ENCODE measurements at places on chromosomes 11 and 22.
A peak's percentile ranks its signal among the peaks of the same experiment; 100 is the strongest.

GRCh38 chr11:68266121-68266891, 5.5 kb downstream of the C11orf24 start:
- no peak for DNase-seq

- DNase-seq = peak; percentile 12
Observed at GRCh38 chr11:59199546-59200422, 12.9 kb downstream of the MPEG1 start.

GRCh38 chr22:32050678-32051515, 7.8 kb downstream of the SLC5A1 start:
- DNase-seq = no peak

DNA sequence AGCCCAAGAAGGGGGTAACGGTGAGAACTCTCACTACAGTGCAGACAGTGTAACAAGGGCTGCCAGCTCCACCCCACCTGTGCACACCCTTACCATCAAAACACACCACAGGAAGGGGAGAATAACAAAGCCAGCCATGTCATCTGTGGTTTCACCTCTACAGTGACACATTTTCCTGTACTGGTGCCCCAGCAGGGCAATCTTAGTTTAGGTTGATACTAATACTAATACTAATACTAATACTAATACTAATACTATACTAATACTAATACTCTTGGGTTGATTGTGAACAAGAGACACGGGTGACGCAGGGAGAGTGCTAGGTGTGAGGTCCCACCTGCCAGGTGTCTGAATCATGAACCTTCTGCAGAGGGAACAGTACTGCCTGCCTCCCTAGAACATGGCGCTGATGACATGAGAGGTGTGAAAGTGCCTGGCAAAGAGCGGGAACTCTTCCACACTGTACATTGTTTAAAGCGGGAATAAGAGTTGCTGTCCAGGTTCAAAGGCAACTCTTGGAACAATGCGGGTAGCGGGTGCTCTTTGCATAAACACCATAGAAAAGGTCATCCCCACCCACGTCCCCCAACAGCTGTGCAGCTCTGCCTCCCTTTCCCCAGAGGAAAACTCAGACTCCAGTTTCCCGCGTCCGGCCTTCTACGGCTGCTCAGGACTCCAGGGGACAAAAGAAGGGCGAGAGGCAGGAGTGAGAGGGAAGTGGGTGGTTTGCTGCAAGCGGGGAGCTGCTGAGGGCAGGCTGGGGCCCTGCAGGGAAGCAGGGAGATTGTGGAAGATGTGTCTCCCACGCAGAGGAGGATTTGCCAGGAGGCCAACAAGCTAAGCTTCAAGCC, 25.0 kb upstream of the TMPRSS4 start:
- DNase-seq = no peak

DNA sequence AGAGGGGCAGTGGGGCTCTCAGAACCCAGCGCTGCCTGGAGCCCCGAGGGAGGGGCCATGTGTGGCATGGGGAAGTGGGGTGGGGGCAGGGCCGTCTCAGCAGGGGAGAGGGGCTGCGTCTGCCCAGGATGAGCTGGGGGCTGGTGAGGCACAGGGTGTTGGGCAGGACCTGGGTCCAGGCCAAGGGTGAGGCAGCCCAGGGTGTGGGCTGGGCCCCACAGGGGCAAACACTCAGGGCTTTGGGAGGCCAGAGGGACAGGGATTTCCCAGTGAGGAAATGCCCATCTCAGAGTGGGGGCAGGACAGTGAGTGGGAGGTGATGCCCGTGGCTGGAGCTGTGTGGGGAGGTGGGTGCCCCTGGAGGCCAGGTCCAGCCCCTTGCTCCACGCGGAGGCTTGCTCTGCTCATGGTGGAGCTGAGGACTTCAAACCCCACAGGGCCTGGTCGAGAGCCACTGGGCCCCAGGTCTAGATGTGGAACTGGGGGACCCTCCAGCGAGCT, 5.4 kb downstream of the PLXNB2 start:
- DNase-seq = no peak

DNA sequence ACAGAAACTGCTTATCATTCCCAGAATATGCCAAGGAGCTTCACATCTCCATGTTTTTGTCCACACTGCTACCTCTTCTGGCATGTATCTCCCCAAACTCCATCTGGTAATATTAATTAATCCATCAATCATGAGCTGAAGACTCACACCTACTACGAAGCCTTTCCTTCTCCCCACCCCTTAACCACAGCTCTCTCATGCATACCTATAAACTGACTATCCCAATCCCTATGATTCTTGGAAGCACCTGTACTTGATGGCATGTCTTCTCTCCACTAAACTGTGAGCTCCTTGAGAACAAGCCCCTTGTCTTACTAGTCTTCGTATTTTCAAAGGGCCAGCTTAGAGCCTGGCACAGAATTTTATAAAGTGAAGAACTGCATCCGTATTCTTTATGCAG, 47.3 kb downstream of the RELT start:
- no peak for DNase-seq

DNA sequence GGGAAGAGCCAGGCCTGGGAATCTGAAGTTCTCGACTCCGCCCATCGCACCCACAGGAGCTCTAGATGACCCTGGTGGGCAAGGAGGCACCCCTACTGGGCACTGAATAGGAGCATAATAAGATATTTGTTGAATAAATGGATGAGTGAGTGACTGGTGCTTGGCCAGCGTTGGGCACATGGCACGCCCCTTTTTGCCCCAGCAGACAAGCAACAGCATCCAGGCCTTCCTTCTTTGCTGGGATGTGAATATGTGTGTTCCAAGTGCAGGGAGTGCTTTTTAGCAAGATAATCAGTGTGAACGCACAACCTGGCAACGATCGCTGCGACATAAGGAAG, 443 bp upstream of the CELF1 start:
- DNase-seq = no peak

GRCh38 chr11:86140334-86140990, 71.6 kb upstream of the PICALM start:
- DNase-seq = no peak

GRCh38 chr11:94328587-94329080, 24.3 kb downstream of the IZUMO1R start:
- DNase-seq = no peak

- no peak for DNase-seq
Observed at GRCh38 chr22:42353883-42354727, 78.1 kb downstream of the NFAM1 start.

GRCh38 chr11:64428693-64429092, 69.7 kb downstream of the RPS6KA4 start:
- DNase-seq = no peak

DNA sequence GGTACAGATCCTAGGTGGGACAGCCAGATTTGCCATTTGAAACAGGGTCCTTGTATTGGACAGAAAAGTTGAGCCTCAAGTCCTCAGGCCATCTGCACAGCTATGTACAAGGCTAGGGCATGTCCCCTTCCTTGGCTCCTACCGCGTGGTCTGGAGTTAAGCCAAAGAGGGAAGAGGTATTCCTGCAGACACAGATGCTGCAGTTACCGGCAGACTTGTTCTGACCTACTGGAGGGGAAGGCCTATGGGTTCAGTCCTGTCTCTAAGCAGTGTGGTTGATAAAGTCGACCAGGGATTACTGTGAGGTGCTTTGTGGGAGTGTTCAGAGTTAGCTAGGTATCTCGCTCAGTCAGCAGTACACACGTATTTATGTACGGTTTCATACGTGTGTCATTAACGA, 180.6 kb downstream of the ADAMTS15 start:
- DNase-seq = no peak

- no peak for DNase-seq
Observed at GRCh38 chr22:47394504-47395440, 632.3 kb downstream of the TBC1D22A start.

DNA sequence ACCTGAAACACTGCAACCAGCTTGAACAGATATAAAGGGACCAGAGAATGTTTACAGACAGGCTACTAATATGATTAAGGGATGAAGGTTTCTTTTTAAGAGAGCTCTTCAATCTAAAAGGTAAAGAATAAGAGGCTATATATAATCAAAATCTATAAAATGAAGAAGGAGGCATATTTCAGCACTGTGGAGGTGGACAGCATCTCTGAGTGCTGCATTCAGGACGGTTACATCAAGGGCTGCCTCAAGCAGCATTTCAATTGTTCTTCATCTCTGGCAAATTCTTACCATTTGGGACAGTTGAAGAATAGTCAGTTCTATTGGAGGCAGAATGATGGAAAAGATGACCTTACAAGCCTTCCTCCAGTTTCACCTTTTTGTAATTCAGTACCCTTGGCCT, 139.6 kb upstream of the LMO1 start:
- DNase-seq = no peak

DNA sequence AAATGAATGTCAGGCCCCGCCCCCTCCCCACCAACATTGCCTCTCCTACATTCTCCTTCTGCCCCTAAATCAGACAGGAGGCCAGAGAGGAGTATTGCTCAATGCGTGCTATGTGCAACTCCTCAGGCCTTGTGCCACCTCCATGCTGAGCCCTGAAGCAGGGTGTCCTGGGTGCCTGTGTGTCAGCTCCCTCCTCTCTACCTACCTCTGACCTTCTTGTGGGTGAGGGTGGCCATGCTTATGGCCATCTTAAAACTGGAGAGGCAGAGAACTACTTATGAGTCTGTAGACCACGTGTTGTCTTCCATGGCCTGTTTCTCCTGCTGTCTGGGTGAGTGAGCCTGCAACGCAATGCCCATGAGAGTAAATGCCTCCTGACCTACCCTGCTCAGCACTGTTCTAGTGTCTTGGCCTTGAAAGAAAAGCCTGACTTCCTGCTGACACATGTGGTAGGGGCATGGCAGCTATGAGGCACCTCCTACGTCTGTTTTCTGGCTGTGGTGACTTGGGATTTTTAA, 10.5 kb downstream of the MCAM start:
- no peak for DNase-seq

GRCh38 chr11:124884869-124885479, 12.7 kb downstream of the ROBO4 start:
- DNase-seq = no peak

DNA sequence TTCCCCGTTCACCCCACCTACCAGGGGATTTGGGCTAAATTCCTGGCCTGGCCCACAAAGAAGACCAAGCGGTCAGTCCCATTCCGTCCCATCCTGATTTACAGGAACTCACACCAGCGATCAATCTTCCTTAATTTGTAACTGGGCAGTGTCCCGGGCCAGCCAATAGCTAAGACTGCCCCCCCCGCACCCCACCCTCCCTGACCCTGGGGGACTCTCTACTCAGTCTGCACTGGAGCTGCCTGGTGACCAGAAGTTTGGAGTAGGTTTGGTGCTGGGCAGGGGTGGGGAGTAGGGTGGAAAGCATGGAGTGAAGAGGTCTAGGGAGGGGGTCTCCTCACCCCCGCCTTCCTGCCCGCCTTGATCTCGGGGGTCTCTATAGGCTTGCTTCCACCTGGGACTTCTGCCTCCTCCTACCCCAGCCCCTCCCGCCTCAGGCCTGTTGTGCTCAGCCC, at the start of gene SERPING1:
Gene SERPING1, plus strand, starts transcription at position 225 of the 455 bp plus-strand sequence. CDS start 586 bp downstream, outside the sequence.
- DNase-seq = no peak

DNA sequence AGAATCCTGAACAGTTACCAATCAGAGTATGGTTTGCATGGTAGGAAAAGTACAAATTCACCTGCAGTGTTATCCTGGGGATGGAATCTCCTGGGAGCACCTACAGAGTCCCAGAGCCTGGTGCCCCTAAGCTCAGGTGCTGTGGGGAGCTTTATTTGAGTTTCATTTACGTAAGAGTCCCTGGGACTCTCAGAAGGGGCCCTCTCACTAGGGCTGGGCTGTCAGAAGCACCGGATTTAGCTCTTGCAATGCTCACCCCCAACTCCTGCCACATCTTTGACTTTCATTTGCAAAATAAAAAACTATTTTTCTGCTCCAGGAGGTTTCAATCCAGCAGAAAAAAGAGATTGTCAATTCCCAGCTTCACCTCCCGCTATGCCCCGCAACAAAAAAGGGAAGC, 569.8 kb upstream of the B3GAT1 start:
- DNase-seq = no peak

DNA sequence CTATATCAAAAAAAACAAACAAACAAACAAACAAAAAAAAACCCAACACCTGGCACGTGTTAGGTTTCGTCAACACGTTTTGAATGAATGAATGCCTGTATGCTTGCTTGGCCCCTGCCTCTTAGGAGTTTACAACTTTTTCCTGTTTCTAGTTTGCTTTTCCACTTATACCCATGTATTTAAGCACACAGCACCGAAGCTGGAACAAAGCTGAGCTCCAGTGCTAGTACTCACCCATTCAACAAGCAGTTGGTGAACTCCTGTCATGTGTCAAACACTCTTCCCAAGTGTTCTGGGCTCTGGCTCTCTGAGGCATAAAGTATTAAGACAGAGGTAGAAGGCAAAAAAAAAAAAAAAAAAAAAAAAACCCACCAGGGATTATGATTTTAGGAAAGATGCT, 599.3 kb downstream of the BUD13 start:
- no peak for DNase-seq

DNA sequence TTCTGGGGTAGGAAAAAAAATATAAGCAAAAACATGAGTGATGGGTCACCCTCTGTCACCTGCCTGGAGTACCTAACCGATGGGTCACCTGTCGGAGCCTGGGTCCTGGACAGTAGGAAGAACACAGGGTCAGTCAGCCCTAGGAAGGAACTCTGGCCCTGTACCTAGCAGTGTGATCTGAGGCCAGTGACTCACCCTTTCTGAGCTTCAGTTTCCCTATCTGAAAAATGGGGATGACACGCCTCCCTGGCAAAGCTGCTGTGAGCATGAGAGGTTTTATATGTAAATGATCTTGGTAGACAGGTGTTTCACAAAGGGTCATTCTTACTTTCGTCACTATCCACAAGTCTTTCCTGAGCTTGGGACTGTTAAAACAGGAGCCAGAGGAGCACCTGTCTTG, 182.0 kb downstream of the ST3GAL4 start:
- DNase-seq = peak; percentile 50

DNA sequence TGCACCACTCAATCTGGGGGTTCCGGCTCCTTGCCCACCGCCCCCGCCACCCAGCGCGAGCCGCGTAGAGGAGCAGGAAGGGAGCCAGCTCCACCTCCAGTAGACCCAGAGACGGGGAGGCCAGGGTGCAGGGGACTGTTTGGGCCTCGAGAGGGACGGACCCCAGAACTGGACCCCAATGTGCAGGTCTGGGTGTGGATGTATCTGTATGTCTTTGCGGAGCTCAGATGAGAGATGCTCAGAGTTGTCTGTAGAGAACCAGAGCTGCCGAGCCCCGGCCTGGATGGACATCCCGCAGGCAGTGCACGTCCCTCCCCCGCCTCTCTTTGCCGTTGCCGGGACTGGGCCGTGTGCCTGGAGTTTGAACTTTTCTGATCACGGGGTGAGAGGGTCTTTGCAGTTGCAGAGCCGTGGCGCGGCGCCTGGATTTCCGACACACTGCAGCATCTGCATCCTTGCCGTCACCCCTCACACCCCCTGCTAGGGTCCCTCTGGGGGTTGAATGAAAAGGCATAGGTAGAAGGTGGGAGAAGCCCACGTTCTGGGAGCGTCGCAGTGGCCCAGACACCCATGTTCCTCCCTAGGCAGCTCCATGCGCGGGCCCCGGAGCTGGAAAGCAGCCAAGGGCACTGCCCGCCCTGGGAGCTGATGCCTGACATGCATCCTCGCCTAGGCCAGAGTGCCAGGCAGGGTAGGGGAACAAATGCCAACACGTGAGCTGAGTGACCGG, 105.2 kb downstream of the KCNQ1 start:
- DNase-seq = no peak

DNA sequence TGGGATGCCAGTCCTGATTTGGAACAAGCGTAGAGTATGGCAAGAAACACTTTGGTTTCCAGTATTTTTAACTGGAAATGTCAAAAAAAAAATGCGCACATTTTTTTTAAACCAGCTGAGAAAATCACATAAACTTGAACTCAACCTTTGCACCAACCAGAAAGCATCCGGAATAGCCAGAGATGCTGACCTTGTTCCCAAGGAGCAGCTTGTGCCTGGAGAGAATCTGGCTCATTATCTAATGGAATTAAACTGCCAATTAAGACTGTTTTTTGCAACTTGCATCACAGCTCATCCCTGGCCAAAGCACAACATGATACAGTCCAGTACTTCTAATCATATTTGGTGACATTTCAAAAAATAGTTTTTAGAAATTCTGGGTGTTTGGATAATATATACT, 8.4 kb upstream of the ETS1 start:
- DNase-seq = no peak

All from DMS79 treated with DMSO at 0.1 percent for 48 hours (cell line).